ENCODE measurements at places on chromosomes 11 and 22.

- DNase-seq = no peak
These were observed 77.1 kb downstream of the LINC01488 start for GRCh38 chr11:69558519-69558941.

DNA sequence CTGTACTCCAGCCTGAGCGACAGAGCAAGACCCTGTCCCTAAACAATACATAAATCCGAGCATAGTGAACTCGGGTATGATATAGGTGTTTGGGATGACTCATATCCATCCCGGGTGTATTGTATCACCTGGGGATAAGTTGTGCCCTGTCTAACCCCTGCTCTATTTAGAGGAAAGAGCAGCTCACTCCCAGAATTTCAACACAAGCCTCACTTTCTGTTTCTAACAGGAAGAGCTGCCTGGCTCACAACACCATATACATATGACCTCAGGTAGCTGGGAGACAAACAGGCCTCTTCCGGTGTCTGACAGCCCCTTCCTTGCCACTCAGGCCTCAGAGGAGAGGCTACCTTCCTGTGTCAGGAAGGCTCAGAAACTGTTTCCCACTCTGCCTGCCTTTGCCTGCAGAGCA is 9.9 kb upstream of the MICALL1 start:
- DNase-seq = no peak

DNA sequence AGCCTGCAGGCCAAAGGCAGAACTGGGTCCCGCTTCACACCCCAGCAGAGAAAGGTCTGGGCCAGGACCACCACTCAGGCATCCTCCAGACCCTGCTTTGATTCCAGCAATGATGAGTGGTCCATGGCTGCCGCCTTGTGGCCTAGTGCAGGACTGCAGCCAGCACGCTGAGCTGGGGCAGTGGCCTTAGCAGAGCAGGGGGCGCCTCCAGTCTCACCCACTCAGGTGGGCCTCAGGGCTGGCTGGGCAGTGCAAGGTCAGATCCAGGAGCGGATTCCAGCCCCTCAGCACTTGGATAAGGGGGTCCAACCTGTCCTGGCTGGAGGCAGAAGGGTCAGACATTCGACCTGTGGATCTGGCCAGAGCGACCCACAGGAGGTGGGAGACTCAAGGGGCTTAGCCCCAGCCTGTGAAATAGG is 9.6 kb upstream of the PDE2A start:
- no peak for DNase-seq

DNA sequence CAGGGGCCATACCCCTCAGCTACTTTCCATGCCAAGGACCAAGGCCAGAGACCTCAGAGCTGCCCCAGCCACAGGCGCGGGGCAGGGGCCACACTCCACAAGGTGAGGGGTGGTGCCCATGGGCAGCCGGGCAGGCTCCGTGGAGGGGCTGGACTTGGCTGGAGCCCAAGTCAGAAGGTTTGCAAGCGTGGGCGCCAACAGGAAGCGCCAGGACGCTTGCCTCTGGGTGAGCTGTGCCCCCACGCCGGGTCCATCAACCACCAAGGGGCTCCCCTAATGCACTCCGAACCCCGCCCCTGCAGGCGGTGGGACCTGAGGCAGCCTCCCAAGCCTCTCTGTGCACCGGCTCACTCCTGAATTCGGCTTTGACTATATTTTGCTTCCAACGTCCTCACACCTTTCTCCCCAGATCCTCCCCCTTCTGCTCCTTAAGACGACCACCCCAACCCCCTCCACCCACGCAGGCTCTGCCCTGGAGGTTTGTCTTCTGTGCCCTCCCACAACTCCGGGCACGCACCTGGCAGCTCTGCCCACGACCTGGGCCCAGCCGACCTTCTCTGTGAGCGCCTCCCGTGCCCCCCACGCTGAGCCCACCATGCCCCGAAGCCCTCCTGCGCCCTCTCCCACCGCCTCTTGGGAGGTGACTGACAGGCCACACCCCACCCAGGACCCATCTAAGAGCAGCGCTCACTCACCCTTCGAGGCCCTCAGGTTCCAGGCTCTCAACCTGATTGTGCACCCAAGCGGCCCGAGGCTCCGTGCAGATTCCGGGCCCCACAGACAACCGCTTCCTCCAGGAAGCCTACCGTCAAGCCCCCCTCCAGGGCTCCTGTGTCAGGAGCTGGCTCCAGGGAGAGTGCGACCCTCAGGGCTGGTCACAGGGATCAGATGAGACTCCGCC is 2.6 kb upstream of the PKP3 start:
- no peak for DNase-seq

GRCh38 chr22:40605761-40606160 is 30.8 kb downstream of the MRTFA start:
- DNase-seq = no peak

GRCh38 chr11:126824035-126824607 is 176.4 kb downstream of the KIRREL3 start:
- DNase-seq = no peak

DNA sequence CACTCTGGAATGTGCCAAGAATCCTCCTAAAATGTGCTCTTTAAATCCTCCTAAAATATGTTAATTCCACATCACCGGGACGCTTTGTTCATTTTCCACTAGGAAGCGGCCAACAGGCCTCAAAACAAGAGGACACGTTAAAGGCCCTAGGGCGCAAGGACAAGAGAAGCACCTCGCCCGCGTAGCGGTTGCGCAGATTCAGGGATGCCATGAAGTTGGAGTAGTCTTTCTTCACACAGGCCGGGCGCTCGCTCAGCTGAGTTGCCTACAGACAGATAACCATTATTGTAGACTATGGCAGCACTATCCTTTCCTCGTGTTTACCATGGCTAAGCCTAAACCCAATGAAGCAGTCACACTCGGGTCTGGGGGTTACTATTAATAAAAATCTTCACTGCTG is 29.5 kb upstream of the SERPIND1 start:
- no peak for DNase-seq

Data from cortex of kidney (tissue), 1 donor.